Mesendoderm (in vitro differentiated cells): ENCODE measurements at places on chromosomes 7 and 10.

DNA sequence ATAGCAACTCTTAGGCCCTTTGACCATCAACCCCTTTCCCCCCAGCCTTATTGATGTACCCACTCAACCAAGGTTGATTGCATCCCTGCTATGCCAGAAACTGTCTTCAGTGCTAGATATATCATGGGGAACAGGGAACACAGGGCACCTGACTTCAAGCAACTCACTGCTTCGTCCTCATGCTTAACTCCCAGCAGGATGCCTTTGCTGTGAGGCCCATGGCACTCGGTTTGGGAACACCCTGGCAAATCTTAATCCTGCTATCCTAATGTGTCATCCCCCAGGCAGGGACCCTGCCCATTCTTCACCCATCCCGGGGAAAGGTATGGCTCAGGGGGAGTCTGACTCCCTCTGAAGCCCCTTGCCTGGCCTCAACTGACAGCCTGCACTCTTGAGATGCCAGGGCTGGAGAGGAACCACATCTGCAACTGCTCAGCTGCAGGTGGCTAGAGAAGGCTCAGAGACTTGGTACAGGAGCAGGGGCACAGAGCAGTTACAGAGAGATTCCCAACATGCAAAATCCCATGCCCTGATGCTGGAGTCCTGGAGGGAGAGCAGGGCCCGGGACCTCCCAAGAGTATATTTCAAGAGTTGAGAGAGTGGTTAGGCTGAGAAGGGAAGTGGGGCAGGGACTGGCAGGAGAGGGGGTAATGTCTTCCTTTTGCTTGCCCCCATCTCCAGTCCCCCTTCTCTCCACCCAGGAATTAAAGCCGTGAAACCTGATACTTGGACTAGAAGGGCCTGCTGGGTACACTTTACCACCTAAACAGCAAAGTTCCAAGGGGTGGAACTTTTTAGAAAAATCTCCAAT lies 2.4 kb upstream of the UNC5B start:
- H3K4me1 ChIP-seq = peaks cover 7% of the 10 kb centered on the region
- DNase-seq = no peak
- no peaks in the 10 kb centered on the region for H3K36me3 ChIP-seq
- H3K27ac ChIP-seq = no peak overlapping the region
- no peak overlapping the region for H3K4me3 ChIP-seq

DNA sequence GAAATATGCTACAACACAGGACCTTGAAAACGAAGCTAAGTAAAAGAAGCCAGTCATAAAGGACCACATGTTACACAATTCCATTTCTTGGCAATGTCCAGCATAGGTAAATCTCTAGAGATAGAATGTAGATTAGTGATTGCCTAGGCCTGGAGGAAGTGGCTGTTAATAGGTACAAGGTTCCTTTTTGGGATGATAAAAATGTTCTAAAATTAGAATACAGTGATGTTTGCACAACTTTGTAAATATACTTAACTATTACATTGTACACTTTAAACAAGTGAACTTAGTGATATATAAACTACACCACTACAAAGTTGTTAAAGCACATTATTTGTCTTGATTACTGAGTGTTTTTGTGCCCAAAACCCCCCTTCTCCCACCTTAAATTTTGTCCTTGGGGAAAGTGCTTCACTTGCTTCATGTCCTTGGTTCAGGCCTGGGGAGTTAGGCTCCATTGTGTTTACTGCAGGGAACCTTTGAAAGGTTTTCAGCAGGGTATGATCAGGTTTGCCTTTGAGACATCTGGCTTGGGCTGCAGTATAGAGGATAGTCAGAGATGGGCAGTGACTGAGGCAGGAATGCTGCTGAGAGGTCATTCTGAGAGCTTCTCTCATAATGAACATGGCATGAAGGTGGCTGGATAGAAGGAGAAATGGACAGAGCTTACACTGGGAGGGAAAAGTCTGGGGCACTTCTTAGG lies 1052.6 kb downstream of the REEP3 start:
- H3K27me3 ChIP-seq = no peaks in the 10 kb centered on the region
- no peak for DNase-seq
- no peak overlapping the region for H3K4me3 ChIP-seq
- H3K36me3 ChIP-seq = no peaks in the 10 kb centered on the region

GRCh38 chr10:114623661-114624294 lies 34.3 kb downstream of the ABLIM1 start:
- DNase-seq = peak; percentile 82
- peaks cover 9% of the 10 kb centered on the region for H3K4me1 ChIP-seq
- H3K36me3 ChIP-seq = no peaks in the 10 kb centered on the region
- no peak overlapping the region for H3K4me3 ChIP-seq

- DNase-seq = peak; percentile 29
- H3K4me1 ChIP-seq = no peaks in the 10 kb centered on the region
- no peak overlapping the region for H3K27ac ChIP-seq
- H3K27me3 ChIP-seq = peaks cover 2% of the 10 kb centered on the region
- H3K36me3 ChIP-seq = no peaks in the 10 kb centered on the region
- H3K4me3 ChIP-seq = peak overlapping the region; percentile 29
These were observed 1301.5 kb upstream of the SORCS1 start for GRCh38 chr10:108465871-108466641.

GRCh38 chr7:139131601-139132041 lies 22.1 kb upstream of the ZC3HAV1 start:
- H3K27me3 ChIP-seq = no peaks in the 10 kb centered on the region
- no peak for DNase-seq
- H3K27ac ChIP-seq = no peak overlapping the region
- H3K36me3 ChIP-seq = no peaks in the 10 kb centered on the region

DNA sequence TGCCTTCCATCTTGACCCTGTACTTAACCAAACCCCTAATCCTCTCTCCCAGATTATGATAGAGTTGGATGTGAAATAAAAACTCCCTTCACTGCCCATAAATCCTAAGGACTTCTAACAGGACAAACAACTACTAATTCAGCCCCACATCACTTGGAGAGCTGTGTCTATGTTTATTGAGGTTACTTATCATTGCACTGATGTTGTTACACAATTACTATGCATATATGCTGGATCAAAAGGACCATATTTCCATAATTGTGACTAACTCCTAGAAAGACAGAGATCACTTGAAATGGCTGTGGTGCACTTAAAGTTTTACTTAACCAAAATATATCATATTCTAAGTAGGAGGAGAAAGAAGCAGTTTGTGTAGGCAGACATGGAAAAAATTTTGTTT lies 144.9 kb upstream of the AGK start:
- H3K27ac ChIP-seq = no peak overlapping the region
- H3K27me3 ChIP-seq = no peaks in the 10 kb centered on the region
- no peaks in the 10 kb centered on the region for H3K36me3 ChIP-seq
- no peaks in the 10 kb centered on the region for H3K4me1 ChIP-seq

- no peak overlapping the region for H3K27ac ChIP-seq
- no peaks in the 10 kb centered on the region for H3K36me3 ChIP-seq
- H3K27me3 ChIP-seq = no peaks in the 10 kb centered on the region
- peak; percentile 10 for DNase-seq
- no peak overlapping the region for H3K4me3 ChIP-seq
These were observed 26.1 kb downstream of the ST7 start for GRCh38 chr7:116979430-116979829.
